ENCODE measurements at places on chromosomes 3 and 15.

GRCh38 chr3:76131396-76132153 is 346.2 kb upstream of the ZNF717 start:
- DNase-seq: peak; percentile 76

DNA sequence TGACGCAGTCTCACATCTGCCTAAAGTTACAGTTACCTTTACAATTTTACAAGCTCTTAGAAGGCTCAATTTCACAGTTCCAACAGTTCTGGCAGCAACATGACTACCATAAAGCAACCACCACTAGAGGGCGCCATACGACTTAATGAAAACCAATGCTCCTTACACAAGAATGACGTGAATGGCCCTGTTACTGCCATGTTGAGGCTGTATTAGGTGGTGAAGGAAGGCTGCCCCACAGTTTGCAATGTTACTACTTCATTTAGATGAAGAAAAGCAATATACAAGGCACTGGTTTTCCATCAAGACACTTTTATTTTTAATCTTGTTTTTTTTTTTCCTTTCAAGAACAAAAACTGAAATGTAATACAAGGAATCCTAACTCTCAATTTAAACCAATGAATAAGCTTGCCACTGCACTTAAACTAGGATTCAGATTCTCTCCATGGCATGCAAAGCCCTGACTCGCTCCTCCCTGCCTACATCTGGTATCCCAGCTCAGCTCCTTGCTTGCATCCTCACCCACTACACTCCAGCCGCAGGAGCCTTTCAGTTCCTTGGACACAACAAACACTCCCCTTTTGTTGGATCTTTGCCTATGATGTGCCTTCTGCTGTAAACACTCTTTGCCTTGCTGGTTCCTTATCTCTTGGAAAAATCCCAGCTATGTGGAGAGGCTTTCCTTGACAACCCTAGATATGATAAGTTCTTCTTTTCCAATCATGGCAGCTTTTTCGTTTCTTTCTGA is 270.7 kb downstream of the GBE1 start:
- peak; percentile 92 for DNase-seq

GRCh38 chr3:127690106-127690505 is 17.4 kb downstream of the ABTB1 start:
- DNase-seq: peak; percentile 69

DNA sequence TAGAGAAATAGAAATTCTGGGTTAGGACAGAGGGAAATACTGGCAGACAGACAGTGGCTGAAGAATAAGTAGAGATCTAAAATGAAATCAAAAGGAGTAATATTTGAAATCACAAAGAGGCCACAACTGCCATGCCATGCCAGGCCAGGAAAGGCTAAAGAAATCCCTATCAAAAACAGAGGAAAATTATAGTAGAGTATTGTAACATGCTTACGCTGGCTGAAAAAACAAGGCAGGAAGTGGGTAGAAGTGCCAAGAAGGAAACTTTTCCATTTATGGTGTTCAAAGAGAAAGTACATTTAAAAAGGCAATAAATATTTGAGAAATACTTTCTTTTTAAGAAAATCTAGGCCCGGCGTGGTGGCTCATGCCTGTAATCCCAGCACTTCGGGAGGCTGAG is 415.7 kb downstream of the PLCL2 start:
- no peak for DNase-seq

GRCh38 chr3:71229905-71230657 is 353.4 kb downstream of the FOXP1 start:
- no peak for DNase-seq

DNA sequence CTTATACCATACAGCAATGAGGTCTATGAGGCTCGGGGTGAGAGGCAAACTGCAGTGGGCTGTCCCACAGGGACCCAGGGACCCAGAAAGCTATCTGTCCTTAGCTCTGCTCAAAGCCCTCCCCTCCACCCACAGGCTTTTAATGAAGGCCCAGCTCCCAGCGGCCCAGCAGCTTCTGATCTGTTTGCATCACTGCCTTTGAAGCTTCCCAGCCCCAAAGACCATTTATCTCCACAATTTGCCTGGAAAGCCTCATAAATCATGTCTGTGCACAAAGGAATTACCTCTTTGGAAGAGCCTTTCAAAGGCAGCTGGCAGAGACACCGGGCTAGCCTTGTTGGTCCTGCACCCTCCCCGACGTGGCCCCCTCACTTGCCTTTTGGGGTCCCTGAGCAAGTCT is 123.9 kb downstream of the RAB11A start:
- DNase-seq: no peak

DNA sequence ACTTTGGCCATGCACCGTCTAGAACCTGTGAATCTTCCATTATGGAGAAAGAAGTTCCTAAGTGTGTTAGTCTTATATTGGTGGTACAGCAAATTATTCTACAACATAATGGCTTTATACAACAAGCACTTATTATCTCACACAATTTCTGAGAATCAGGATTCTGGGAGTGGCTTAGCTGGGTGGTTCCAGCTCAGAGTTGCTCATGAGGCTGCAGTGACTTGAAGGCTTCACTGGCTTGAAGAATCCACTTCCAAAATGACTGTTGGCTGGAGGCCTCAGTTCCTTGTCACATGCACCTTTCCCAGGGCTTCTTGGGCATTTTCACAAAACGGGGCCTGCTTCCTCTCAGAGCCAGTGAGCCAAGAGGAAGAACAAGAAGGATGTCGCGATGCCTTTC is 82.3 kb upstream of the RNF7 start:
- no peak for DNase-seq

DNA sequence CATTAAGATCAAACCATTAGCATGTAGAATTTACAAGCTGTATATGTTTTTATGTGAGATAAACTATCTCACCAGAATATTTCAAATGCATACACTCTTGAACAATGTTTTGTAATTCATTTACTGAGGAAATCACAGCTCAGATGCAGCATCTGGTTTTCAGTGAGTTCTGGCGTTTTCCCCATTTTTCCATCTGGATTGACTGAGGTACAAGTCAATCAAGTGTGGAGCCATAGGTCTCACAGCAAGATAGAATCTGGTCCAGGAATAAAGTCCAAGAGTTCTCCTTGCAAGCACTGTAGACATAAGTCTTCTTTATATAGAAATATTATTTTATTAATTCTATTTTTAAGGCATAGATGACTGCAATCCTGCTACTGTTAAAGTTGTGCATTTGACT is 219.3 kb downstream of the ZBBX start:
- DNase-seq: no peak
